Esophagus mucosa (tissue), 1 donor: ENCODE measurements at places on chromosomes 3 and 15.

- ATAC-seq = no peak
These were observed 135.0 kb upstream of the CTDSPL start for GRCh38 chr3:37726525-37727290.

GRCh38 chr15:50009634-50010033, 109.4 kb downstream of the ATP8B4 start:
- no peak for ATAC-seq

GRCh38 chr3:36372534-36372935, 7.8 kb upstream of the STAC start:
- no peak for ATAC-seq

DNA sequence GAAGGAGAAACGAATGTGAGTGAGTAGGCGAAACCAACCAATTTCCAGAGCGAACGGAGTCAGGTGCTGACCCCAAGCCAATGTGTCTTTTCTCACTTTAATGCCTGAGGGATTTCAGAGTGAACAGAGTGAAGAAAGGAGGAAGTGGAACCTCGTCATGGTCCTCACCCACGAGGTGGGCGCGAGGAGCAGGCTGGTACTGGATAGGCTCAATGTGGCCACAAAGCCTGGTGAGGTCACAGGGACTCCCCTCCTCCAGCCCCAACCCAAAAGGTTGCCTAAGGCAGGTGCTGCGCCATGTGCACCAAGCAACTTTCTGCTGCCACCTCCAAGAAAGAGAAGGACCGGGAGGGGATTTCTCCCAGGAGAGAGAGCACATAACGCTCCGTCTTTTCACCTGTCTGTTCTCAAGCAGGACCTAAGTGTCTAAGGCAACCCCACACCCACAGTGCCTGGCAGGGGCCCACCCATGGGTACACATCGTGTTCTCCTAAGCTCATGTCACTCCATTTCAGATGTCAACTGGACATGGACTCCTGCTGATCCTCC, 3.8 kb downstream of the NRROS start:
- ATAC-seq = peak; percentile 72

- no peak for ATAC-seq
These were observed 27.2 kb downstream of the PRKCD start for GRCh38 chr3:53188136-53188685.

- ATAC-seq = no peak
These were observed 105.2 kb upstream of the BOC start for GRCh38 chr3:113105966-113106660.

- ATAC-seq = no peak
These were observed 27.2 kb downstream of the USP3 start for GRCh38 chr15:63531586-63531985.

DNA sequence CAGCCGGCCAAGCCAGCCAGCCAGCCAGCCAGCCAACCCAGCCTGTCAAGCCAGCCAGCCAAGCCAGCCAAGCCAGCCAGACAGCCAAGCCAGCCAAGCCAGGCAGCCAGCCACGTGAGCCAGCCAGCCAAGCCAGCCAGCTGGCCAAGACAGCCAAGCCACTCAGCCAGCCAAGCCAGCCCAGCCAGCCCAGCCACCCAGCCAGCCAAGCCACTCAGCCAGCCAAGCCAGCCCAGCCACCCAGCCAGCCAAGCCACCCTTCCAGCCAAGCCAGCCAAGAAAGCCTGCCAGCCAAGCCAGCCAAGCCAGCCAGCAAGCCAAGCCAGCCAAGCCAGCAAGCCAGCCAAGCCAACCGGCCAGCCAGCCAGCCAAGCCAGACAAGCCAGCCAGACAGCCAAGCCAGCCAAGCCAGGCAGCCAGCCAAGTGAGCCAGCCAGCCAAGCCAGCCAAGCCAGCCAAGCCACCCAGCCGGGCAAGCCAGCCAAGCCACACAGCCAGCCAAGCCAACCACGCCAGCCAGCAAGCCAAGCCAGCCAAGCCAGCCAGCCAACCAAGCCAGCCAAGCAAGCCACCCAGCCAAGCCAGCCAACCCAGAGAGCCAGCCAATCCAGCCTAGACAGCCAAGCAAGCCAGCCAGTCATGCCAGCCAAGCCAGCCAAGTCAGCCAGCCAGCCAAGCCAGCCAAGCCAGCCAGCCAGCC, 199.5 kb downstream of the GOLGA6L6 start:
- ATAC-seq = peak; percentile 10

GRCh38 chr15:48250640-48251076, 44.6 kb downstream of the SLC12A1 start:
- peak; percentile 32 for ATAC-seq

GRCh38 chr3:125104639-125105038, 48.8 kb upstream of the HEG1 start:
- ATAC-seq = no peak

DNA sequence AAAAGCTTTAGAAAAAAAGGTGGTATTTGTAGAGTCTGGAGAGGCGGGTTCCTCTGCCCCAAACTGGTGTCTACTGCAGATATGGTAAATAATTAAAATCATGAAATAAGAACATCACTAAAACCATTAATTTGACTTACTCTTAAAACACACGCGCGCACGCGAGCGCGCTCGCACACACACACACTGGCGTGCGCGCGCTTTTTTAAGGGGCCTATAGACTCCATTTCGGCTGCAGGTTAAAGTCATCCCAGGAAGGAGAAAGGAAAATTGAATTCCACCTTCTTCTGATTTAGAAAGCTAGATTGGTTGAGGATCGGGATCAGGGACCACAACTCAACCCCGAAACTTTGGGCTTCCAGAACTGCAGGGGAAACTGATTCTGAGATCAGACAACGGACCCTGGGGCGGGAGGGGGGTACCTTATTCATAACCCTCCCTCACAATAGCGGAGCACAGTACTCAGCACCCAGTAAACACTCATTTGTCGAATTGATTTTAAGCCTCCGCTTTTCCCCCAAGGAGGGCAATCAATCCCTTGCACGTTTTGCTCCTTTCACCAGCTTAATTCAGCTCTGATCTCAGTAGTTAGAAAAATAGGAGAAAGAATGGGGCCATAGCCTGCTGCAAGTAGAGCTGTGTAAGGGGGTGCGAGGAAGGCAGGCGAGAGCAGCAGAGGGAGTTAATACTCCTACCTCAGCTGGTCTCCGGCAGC, 509 bp upstream of the LRRC3B start:
- ATAC-seq = no peak

DNA sequence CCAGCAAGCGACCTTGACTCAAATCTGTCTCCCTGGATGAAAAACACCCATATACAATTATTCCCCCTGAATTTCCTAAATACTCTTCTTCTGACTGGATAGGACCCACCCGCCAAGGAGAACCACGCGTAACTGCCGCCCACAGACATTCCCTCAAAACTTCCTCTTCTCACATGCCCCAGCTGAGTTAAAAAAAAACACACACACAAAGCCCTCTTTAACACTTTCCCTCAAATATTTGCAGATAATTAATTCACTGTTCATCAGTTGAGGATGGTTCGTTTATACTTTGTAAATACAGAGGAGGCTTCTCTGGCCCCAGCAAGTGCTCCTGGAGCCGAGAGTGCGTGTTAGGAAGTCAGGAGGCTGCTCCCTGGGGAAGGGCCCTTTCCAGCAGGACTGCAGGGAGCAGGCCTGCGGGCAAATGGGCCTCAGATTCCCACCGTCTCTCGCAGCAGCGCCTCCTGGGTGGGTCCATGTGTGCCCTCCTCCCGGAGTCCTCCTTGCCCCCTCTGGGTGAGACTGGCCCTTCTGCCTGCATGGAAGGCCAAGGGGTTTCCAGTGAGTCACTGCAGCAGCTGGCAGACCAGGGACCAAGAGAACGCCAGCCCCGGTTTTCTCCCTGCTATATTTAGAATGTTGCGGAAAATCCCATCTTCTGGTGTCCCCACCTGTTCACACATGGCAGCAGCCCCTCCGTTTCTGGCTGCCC, 46.8 kb downstream of the MGLL start:
- ATAC-seq = no peak

DNA sequence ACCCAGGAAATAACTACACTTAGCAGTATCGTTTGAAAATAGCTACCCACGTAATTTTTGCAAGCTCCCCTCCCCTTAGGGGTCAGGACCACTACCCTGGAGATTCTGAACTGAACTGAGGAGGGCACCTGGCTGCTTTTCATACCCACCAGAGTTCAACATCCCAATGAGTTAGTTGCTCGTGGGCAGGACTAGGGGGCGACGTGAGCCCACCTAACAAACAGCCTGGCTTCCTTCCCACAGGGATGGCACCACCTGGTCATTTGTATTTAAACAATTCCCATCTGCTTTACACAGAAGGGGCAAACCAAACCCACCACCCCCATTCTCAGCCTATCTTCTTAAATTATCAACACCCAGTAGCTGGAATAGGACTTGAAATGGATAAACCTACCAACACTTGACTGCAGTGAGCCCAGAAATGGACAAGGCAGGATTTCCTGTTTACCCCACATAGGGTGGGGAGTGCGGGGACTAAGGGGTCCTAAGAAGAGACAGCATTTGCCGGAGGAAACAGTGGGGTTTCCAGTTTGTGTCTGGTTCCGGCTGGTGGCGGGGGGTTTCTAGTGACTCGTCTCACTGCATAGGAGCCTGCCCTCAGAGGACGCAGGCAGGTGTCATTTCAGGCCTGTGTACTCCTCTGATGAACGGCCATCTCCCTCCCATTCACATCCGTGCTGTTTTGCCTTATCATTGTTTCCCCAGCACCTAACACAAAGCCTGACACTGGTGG, 11.6 kb upstream of the VGLL4 start:
- ATAC-seq = no peak

DNA sequence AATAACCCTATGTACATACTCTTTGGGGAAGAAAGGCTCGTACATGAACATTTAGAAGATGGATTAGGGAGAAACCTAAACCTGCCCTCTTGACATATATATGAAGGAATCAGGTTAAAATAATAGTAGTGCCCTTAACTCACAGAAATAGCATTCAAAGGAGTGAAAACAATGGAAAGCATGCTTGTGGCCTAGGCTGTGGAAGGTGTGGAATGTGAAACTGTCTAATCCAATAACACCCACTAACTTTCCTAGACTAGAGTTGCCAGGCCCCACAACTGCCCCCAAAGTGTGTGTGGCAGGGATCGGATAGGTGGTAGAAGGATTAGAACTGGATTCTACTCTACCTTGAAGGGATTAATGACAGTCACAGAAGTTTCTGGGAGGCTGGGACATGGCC, 317.4 kb upstream of the LRRFIP2 start:
- ATAC-seq = no peak

- ATAC-seq = no peak
These were observed 59.1 kb upstream of the PSMD6 start for GRCh38 chr3:64082411-64082810.

- ATAC-seq = no peak
These were observed 70.5 kb downstream of the KLHL25 start for GRCh38 chr15:85723960-85724945.

- ATAC-seq = no peak
These were observed 18.5 kb downstream of the PIK3CA start for GRCh38 chr3:179166561-179167201.

DNA sequence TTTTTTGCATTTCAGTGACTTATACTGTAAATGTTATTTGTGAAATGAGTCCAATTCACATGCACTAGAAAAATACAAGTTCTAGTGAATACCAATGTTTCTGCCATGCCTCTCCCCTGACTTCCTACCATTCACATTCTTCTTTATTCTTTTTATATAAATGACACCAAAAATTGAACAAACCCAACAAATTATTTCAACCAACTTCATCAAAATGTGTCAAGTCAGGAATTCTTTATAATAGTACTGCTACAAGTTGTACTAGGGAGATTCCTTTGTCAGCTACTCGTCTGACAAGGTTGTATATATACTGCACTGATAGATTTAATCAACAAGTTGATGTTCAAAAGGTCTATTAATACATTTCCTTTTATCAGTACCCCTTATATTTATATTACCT, 3.0 kb downstream of the TBL1XR1 start:
- ATAC-seq = no peak

DNA sequence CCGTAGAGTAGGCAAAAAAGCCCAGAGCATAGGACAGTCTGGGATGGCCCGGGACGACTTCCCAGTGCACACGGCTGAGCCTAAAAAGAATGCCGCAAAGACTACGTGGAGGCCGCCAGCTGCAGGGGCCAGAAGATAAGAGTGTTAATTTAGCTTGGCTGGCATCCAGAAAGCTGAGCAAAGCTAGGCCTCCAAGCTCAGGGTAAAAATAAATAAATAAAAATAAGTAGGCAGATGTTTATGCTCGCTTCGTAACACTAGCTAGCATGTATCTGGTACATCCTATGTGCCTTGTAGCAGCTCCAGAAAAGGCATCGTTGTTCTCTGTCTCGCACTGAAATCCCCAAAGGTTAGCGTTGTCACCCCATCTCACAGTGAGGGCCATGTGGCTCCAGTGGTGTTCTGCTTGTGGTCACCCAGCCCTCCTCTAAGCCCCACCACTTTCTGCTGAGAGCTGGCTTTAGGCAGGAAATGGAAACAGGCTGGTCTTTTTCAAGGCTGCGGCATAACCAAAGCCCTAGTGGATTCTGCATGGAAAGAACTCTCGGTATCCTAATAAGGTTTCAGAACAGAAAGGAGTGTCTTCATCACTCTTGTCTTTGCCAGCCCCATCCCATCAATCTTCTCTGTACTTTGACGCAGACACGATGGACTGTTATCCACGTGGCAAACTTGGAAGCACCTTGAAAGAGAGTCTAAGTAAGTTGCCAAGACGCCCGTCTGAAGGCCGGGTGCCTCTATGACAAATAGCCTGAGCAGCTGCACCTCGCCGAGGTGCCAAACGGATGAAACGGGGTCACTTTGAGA, 58.1 kb upstream of the MEF2A start:
- peak; percentile 43 for ATAC-seq

DNA sequence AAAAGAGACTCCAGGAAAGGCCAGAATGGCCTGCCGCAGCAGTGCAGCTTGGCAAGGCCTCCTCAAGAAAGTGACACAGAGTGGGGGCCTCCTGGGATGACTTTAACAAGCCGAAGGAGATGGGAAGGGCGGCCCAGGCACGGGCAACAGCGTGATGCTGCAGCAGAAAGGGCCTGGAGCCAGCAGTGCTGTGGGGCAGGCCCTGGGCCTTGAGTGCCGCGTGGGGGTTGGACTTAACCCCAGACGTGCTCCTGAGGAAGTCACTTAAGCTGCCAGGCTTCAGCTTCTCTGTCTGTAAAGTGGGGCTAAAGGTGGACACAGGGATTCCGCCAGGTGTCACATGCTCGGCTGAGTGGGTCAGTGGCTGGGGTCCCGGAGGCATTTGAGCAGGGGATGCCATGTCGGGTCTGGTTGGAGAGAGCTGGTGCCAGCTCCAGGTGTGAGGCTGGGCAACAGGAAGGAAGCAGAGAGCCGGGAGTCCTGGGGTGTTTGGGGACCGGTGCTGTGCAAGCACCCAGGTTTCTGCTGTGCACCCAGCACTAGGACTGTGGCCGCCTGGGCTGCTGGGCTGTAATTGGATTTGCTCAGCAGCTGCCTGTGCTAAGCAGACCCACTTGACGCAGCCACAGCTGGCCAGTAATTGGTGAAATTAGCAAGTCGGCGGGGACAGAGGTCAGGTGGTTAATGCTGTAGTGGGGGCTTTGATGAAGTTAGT, 7.8 kb downstream of the DNAJB8 start:
- ATAC-seq = no peak

DNA sequence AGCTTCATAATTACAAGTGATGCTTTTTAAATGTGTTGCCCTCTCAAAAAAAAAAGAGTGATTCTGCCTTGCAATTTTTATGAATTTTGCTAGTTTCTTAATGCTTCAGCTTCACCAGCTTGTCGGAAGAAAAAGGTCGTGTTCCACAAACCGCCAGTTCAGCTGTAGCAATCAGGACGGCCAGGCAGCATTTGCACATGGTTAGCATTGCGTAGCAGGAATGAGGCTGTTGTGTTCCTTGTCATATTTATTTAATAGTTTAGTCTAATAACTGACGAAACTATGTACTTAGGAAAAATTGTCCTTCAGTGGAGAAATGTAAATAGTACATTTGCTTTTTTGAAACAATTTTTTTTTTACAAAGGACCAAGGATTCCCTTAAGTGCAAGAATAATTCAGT, 64.9 kb upstream of the SELENOK start:
- no peak for ATAC-seq

GRCh38 chr3:71672807-71673206, 52.4 kb downstream of the EIF4E3 start:
- no peak for ATAC-seq
